ENCODE measurements at places on chromosomes 3 and 15.

GRCh38 chr3:2540115-2540514 is 441.4 kb downstream of the CNTN4 start:
- DNase-seq: no peak

GRCh38 chr15:52559022-52559421 is 9.8 kb downstream of the ARPP19 start:
- DNase-seq: no peak

GRCh38 chr3:141370065-141370533 is 1.8 kb downstream of the ZBTB38 start:
- peak; percentile 31 for DNase-seq

- DNase-seq: no peak
Measured at GRCh38 chr3:183151086-183151485, 11.4 kb downstream of the LAMP3 start.

- no peak for DNase-seq
Measured at GRCh38 chr3:45841420-45841756, 531 bp downstream of the LZTFL1 start.
